Brain (organoid and tissue), 16 donors: ENCODE measurements at places on chromosomes 3 and 15.

GRCh38 chr3:111238885-111239284, 167.3 kb downstream of the NECTIN3 start:
- DNase-seq: no peak

- no peak for DNase-seq
These were observed 181.7 kb downstream of the TCF12 start for GRCh38 chr15:57100136-57100539.

- peak; percentile 69 for DNase-seq
These were observed 28.8 kb upstream of the MEX3B start for GRCh38 chr15:82074610-82075009.

DNA sequence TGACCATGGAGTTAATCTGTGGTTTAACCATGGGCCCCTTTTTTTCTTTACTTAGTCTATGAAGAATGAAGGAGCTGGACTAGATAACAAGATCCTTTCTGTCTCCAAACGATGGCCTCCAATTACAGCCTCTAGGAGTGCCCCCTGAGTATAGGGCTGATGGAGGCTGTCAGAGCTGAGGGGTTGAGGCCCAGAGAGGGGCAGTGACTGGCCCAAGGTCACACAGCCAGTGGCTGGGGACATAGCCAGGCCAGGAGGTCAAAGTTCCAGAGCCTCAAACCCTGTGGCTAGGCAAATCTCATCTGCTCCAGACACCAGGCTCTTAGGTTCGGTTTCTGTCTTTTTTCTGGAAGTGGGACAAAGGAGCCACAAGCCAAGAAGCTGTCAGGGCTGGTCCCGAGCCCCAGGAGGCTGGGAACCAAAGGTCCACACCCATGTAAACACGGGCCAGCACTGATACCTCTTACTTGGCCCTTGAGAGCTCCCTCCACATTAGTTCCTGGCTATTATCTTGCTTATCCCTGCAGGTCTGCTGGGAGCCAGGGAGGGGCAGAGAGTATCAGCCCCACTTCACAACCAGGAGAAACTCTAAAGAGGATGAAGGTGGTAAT, 10.3 kb downstream of the RHOV start:
- DNase-seq: no peak

GRCh38 chr15:80801891-80802680, 22.9 kb downstream of the CEMIP start:
- no peak for DNase-seq

GRCh38 chr15:80992441-80992840, 2.8 kb upstream of the MESD start:
- no peak for DNase-seq

DNA sequence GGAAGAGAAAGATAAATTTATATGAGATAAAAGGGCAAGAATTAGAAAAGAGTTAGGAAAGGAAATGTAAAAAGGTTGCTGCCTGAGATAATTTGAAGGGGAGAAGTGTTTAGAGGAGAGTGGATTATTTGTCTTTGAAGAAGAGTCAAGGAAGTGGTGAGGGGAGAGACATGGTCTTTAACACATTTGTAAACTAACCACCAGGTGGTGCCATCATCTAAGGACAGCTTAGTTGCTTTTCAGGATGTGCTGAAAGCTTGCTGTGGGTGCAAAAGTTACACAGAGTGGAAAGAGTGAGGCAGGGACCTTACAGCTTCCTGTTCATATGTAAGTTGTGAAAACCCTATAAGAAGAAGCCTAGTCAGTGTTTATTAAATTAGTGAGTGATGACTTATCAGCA, 114.1 kb upstream of the DNAJC19 start:
- DNase-seq: peak; percentile 15

DNA sequence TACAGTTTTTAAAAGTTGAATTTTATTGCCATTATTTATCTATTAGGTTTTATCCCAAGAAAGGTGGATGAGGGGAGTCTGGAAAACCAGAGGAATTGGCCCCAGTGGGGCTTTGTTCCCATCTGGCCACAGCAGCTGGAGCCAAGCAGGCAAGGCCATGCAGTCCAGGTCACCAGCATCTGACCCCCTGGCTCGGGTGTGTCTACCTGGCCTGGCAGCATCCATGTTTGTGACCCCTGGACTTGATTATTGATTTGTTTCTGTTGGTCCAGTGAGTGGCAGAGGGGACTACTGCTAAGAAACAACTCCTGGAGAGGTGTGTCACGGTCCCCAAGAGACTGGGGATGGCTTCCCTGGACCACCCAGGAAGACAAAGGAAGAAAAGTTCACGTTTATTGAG, 111.1 kb downstream of the NUP210 start:
- no peak for DNase-seq

- DNase-seq: no peak
These were observed 6.4 kb downstream of the TERC start for GRCh38 chr3:169758359-169758994.

GRCh38 chr3:51581524-51581923, 43.0 kb downstream of the RAD54L2 start:
- DNase-seq: no peak

- DNase-seq: no peak
These were observed 317.3 kb downstream of the ZBTB20 start for GRCh38 chr3:114829783-114830182.

- DNase-seq: peak; percentile 18
These were observed 8.0 kb upstream of the GSK3B start for GRCh38 chr3:120102232-120102631.

- peak; percentile 87 for DNase-seq
These were observed 9.1 kb upstream of the SKIC8 start for GRCh38 chr15:78308422-78309032.

- DNase-seq: no peak
These were observed 103.4 kb downstream of the IGF1R start for GRCh38 chr15:98751767-98752166.

DNA sequence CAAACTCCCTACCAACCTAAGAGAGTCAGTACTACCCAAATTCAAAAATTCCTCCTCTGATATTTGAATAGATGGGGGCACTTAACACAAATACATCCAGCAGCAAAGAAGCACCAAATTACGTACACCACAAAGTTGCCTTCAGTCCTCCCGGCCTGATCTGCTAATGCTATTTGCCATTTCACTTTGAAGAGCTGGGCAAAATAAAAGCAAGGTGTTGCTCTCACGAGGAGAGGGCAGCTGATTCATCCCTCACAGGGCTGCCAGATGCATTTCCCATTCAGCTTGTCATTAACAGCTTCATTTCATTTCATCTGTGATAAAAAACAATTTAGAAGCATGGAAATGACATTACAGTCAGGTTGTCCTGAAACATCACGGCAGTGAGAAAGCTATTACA, 283.4 kb upstream of the VEPH1 start:
- DNase-seq: no peak

DNA sequence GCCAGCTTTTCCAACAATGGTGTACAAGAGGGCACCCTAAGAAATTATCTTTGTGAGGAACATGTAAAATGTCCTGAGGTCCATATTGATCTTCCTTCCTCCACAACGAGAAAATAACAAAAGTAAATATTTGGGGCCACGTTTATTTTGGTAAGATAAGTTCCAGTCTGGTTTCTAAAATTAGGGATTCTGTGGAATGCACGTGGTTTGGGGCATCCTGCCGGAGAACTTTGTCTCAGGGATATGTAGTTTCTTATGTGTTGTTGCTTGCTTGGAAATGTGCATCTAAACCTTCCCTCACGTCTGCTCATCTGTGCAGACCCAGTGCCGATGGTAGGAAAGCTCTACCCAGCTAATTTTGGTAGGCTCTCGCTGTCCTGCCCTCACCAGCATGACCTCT, 62.8 kb downstream of the CTDSPL start:
- DNase-seq: no peak

- DNase-seq: no peak
These were observed 96.6 kb upstream of the PLXND1 start for GRCh38 chr3:129702934-129703712.

- DNase-seq: no peak
These were observed 78.4 kb upstream of the PRR23E start for GRCh38 chr3:127114337-127115070.

GRCh38 chr3:46991406-46992165, 12.1 kb downstream of the NBEAL2 start:
- no peak for DNase-seq

DNA sequence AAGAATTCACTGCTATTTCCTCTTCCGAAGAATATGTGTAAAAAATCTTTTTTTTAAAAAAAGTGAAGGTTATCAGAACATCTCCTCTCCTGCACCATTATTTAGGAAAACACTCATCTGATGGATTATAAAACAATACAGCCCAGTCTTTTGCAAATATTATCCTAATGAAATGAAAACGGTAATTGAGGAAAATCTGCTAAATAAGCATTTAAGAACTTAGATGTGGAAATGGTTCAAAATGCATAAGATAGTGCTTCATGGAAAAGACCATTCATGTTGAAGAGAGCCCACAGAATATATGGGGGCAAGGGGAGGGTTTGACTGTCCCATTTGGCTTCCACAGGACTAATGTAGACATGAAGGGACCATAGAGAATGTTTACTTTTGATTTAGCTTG, 47.8 kb downstream of the ISL2 start:
- DNase-seq: no peak

- no peak for DNase-seq
These were observed 45.5 kb downstream of the PPM1L start for GRCh38 chr3:160801386-160802118.

DNA sequence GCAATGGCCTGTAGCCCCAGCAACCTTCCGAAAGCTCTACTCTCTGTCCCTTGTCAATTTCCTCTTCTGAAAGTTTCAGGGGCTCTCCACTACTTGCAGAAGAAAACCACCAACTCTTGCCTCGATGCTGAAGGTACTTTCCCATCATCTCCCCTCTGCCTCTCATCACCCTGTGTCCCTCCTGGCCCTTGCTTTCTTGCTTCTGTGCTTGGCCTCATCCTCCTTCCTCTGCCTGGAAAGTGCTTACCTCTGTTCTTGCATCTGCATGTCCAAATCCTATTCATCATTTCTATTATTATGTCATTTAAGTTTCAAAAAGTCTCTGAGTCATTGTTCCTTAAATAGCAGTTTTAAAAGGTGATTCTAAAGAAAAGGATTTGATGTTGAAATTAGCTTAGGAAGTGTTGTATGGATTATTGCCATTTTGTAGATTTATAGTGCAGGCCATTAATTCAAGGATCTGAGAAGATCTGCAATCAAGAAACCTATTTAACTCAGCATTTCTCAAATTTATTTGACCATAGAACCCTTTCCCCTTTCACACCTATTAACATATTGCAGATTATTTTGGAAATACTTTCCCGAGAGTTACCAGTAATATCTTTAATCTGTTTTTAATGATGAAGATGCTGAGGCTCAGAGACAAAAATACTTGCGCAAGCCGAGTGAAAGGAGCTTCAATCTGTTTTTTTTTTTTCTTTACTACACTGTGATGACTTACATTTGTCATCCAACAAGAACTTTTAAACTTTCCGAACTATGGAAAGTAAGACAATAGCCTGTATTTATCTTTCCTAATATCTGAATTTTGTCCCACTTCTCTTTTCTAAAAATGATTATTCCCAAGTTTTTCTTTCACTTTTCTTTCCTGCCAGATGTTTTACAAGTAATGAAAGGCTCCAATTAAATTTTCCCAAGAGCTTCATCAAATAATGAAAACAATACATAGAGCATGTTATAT, 22.3 kb upstream of the CFAP161 start:
- DNase-seq: no peak

DNA sequence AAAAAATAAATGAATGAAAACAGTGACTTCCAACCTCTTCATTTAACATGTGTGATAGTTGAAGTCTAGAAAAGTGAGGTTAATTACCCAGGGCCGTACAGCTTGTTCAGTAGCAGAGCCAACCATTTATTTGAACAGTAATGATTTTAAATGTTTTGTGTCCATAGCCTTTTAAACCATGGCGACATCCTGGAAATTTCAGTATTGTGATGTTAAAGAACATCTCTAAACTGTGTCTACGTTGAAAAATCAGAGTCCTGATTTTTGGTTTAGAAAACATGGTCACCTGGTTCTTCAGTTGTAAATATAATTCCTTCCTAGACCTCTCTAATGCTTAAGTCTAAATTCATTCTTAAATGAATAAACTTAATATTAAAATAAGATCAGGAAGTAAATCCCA, 14.2 kb downstream of the LPP start:
- DNase-seq: no peak

- DNase-seq: no peak
These were observed 9.3 kb upstream of the TOPAZ1 start for GRCh38 chr3:44232407-44232806.

DNA sequence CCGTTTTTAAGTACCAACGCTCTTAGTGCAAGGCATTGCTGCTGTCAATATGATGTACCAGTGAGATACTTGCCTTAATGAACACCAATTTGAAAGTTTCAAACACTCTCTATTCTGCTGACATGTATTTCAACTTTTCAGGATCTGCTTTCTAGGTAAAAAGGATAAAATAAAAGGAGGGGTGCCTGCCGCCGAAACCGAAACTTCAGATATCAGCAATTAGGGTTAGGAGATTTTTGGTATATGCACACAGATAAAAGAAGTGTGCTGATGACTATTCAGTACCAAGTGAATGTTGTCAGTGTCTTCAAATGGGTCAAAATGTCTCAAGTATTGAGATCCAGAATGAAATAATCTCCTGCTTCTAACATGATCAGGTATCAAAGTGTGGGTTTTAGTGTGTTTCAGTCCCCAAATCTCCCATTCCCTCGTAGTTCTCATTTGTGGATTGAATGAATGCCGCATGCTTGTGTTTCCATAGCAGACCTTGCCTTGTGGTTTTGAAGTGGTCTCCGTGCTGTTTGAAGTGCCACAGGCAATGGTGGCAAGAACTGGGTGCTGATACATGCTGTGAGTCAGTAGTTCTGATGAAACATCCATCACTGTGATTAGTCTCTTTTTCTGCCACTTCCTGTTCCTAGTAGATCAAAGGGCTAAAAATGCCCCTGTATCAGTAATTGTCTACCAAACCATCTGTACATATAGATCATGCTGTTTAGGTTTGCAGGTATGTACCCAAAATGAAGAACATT, 22.5 kb downstream of the CHST14 start:
- DNase-seq: no peak

DNA sequence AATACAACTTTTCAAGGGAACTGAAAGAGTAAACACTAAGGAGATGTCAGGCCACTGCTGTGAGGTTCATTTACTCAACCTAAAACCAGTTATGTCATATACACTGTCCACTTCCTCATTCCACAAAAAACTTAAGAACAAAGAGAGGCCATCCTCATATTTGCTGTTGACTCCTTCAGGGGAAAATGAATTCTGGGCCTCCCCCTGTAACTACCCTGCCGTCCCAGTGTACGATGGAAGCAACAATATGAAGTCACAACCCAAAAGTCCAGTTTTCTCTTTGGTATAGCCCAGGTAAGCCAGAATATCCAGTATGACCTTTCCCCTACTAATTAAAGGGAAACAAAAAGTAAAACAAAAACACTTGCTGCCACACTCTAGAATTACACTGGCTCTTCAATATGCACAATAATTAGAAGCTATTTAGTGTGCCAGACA, 16.2 kb downstream of the CEP152 start:
- DNase-seq: no peak

DNA sequence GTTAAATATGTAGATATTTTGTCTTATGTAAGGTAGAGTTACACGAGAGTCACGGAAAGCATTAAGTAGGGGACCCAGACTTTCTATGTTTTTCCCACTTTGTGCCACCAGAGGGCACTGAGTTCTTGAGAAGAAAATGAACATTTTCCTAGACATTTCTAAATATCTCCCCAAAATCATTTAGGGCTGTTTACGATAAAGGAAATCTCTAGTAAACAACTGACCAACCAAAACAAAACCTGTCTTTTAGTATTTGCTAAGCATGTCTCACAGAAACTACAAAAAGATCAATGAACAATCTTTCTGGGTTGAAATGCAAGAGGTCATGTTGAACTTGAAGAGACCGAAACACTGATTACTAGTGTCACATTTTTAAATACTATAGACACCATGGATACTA, 16.1 kb downstream of the POU1F1 start:
- peak; percentile 74 for DNase-seq
